ENCODE measurements at places on chromosomes 11 and 22.

GRCh38 chr11:32704261-32704660, 90.2 kb downstream of the CCDC73 start:
- no peak for DNase-seq
- no peak overlapping the region for H3K4me3 ChIP-seq
- no peaks in the 10 kb centered on the region for H3K4me1 ChIP-seq
- no peak overlapping the region for H3K27ac ChIP-seq

DNA sequence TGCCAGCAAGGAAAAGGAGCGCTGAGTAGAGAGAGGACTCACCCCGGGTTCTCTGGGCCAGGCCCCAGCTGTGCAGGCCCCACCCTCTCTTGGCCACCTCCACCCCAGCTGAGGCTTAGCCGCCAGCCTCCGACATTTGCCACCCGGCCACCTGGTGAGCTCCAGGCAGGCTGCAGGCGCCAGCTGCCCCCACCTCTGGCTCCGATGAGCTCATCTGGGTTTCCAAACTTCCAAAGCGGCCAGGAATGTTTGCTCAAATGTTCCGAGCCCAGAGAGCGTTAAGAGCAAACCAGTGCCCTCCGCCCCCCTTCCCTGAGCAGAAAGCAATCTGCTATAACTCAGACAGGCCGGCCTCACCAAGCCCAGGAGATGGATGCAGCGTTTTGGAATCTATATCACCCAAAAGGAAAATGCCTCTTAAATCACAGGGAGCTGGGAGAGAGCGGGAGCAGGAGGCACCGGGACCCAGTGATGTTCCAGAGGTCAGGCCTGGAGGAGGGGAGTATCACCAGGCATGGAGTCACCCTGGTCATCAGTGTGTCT, 9.1 kb upstream of the MN1 start:
- H3K4me1 ChIP-seq = no peaks in the 10 kb centered on the region
- no peak overlapping the region for H3K27ac ChIP-seq
- peaks cover 3% of the 10 kb centered on the region for H3K36me3 ChIP-seq
- DNase-seq = no peak

DNA sequence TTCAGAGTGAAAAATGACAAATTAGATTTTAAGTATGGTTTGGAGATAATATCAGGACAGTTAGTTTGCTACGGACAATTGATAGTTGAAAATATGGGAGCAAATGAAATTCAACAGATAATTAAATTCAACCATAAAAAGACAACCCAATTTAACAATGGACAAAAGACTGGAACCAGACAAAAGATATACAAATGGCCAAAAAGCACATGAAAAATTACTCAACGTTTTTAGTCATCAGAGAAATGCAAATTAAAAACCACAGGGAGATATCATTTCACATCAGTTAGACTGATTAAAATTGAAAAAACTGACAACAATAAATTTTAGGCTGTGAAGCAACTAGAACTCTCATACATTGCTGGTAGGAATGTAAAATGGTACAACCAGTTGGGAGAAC, 27.2 kb downstream of the SIK2 start:
- H3K4me1 ChIP-seq = peaks cover 22% of the 10 kb centered on the region
- H3K27me3 ChIP-seq = no peaks in the 10 kb centered on the region
- no peak overlapping the region for H3K4me3 ChIP-seq
- DNase-seq = no peak
- H3K27ac ChIP-seq = no peak overlapping the region

DNA sequence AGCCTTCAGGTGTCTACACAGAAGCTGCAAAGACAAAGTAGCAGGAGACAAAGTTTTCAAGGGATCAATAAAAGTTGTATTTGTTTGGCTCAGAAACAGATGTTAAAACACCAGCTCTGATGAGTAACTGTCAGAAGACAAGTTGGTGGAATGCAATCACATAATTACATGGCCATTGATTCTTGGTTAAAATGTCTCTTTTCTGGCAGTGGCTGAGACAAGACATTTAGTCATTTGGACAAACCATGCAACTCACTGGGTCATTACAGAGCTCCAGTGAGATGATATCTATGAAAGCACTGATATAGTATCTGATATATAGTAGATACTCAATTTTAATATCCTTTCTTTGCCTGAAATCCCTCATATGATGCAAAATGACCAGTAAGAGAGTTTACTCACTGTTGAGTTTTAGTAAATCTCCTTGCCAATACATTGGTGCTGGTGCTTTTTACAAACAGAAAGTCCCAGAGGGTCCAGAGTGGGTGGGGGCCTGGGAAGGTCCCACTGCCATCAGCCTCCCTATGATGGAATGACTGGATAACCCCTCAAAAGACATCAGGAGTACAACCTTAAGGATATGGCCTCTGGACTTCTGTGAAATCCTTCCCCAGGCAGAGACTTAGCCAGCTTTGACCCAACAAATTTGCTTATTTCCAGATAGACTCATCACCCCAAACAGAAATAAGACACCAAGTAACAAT, 95.0 kb downstream of the SLC1A2 start:
- H3K27me3 ChIP-seq = no peaks in the 10 kb centered on the region
- no peak for DNase-seq
- H3K27ac ChIP-seq = no peak overlapping the region
- peaks cover 2% of the 10 kb centered on the region for H3K36me3 ChIP-seq
- H3K4me3 ChIP-seq = no peak overlapping the region

GRCh38 chr22:44311855-44312170, 938 bp downstream of the SHISAL1 start:
- no peaks in the 10 kb centered on the region for H3K4me1 ChIP-seq
- H3K27me3 ChIP-seq = peaks cover 8% of the 10 kb centered on the region
- no peak overlapping the region for H3K4me3 ChIP-seq
- H3K27ac ChIP-seq = no peak overlapping the region
- H3K36me3 ChIP-seq = no peaks in the 10 kb centered on the region

- H3K4me3 ChIP-seq = no peak overlapping the region
- H3K4me1 ChIP-seq = no peaks in the 10 kb centered on the region
- H3K27ac ChIP-seq = no peak overlapping the region
- no peak for DNase-seq
- H3K27me3 ChIP-seq = no peaks in the 10 kb centered on the region
These were observed 172.8 kb downstream of the FAM181B start for GRCh38 chr11:82560836-82561235.

DNA sequence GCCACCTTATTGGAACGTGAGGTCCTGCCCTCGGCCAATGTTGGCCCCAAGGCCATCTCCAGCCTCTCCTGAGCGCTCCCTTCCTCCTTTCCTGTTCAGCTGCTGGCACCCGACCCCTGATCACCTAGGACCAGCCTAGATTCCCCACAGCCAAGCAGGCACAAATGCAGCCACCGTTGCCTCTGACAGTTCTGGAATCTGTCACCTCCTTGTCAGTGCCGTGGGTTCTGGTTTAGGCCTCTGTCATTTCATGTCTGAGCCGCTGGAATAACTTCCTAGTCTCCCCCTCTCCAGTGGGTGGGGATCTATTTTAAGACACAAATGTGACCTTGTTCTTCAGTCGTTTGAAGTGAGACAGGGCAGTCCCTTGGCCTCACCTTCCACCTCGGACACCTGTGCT, 29.7 kb downstream of the FADS3 start:
- H3K4me3 ChIP-seq = no peak overlapping the region
- peaks cover 2% of the 10 kb centered on the region for H3K4me1 ChIP-seq
- no peaks in the 10 kb centered on the region for H3K27me3 ChIP-seq
- no peak overlapping the region for H3K27ac ChIP-seq
- DNase-seq = no peak

DNA sequence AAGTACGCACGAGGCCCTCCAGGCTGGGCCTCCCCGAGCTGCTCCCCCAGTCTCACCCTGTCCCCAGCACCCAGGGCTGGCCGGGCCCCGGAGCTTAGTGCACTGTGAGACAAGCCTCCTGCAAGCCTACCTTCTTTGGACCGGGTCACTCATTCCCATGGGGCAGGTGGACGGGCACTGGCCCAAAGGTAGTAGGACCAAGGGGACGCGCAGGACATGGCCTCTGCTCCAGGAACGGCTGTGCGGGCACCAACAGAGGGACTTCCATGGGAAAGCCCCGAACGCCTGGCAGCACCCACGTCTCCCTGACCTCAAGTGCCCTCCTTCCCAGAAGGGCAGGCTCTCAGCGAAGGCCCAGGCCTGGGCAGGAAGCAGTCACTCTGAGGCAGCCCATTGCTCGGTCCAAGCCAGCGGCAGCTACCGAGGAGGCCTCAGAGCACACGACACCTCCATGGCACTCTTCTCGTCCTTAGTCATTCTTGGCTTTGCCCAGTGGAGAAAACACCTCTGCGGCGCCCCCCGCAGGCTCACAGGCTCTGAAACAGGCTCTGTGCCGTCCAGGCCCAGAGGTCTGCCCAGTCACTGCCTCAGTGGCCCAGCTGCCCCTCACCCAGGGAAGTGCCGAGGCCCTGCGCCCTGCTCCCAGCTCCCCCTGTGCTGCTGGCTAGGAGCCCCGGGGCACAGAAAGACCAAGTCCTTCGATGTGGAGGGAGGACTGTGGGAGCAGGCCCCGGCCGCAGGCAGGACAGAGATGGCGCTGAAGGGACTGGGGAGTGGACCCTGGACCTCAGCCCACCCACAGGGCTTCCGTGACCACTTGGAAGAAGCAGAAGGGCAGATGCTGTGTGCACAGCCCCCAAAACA, 3.8 kb downstream of the MOB2 start:
- peaks cover 3% of the 10 kb centered on the region for H3K36me3 ChIP-seq
- peak overlapping the region; percentile 53 for H3K27ac ChIP-seq
- H3K4me3 ChIP-seq = no peak overlapping the region
- no peak for DNase-seq
- no peaks in the 10 kb centered on the region for H3K27me3 ChIP-seq

DNA sequence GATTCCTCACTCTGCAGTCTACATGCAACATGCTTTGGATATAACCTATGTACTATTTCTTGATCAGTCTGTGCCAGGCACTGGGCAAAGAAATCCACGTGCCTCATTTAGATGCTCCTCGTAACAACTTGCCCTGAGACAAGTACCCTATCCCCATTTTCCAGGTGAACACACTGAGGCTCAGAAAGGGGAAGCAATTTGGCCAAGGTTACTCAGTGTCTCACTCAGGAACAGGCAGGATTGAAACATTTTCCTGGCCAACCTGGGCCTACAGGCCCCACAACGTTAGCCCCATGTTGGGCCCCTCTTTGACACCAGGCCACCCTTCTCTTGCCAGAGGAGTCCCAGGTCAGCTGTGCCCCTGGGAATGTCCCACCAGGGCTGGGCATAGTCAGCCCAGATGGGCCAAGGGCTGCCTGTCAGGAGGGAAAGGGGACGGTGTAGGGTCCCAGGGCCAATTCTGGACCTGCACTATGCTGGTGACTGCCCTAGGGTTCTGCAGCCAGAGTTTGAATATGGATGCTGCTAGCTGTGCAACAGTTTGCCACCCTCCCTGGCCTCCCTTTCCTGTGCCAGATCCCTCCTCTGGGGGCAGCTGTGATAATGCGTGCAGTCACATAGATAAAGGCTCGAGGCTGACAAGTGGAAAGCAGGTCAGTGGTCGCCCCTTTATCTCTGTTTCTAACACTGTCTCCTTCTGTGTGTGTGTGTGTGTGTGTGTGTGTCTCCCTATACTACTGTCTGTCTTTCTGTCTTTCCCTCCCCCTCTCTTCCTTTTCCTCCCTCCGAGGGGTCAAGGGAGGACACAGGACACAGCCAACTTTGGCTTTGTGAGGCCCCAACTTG, 10.4 kb upstream of the EMID1 start:
- no peak for DNase-seq
- H3K4me3 ChIP-seq = no peak overlapping the region
- H3K36me3 ChIP-seq = peaks cover 3% of the 10 kb centered on the region
- no peak overlapping the region for H3K27ac ChIP-seq
- H3K4me1 ChIP-seq = peaks cover 2% of the 10 kb centered on the region
- peaks cover 21% of the 10 kb centered on the region for H3K27me3 ChIP-seq

DNA sequence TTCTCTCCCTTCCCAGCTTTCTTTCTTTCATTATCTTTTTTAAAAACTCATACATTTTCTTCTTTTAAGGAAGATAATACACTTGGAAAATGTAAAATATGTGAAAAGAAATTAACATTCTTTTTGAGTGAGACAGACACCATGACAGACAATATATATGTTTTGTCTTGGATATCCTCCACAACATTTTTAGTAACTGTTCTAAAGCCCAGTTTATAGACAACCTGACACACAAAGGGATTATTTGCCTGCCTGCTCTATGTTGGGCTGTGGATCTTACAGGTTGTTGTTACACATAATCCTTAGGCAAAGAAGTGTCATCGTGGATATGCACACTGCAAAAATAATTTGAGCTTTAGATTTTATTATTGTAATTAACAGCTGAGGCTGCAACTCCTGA, 301.4 kb upstream of the PDGFD start:
- H3K4me3 ChIP-seq = no peak overlapping the region
- H3K4me1 ChIP-seq = no peaks in the 10 kb centered on the region
- H3K27me3 ChIP-seq = no peaks in the 10 kb centered on the region
- no peak overlapping the region for H3K27ac ChIP-seq
- no peak for DNase-seq

- H3K27me3 ChIP-seq = peaks cover 15% of the 10 kb centered on the region
- H3K27ac ChIP-seq = no peak overlapping the region
- no peak for DNase-seq
- H3K4me3 ChIP-seq = no peak overlapping the region
- H3K4me1 ChIP-seq = peaks cover 7% of the 10 kb centered on the region
- H3K36me3 ChIP-seq = peaks cover 2% of the 10 kb centered on the region
These were observed 54.5 kb downstream of the RPS6KA4 start for GRCh38 chr11:64413417-64413816.

- no peaks in the 10 kb centered on the region for H3K36me3 ChIP-seq
- no peak overlapping the region for H3K4me3 ChIP-seq
- DNase-seq = no peak
These were observed 67.9 kb downstream of the DCUN1D5 start for GRCh38 chr11:103024086-103024485.

GRCh38 chr22:19516378-19517170, 7.6 kb downstream of the CLDN5 start:
- no peak for DNase-seq
- no peaks in the 10 kb centered on the region for H3K27me3 ChIP-seq
- H3K4me3 ChIP-seq = no peak overlapping the region

DNA sequence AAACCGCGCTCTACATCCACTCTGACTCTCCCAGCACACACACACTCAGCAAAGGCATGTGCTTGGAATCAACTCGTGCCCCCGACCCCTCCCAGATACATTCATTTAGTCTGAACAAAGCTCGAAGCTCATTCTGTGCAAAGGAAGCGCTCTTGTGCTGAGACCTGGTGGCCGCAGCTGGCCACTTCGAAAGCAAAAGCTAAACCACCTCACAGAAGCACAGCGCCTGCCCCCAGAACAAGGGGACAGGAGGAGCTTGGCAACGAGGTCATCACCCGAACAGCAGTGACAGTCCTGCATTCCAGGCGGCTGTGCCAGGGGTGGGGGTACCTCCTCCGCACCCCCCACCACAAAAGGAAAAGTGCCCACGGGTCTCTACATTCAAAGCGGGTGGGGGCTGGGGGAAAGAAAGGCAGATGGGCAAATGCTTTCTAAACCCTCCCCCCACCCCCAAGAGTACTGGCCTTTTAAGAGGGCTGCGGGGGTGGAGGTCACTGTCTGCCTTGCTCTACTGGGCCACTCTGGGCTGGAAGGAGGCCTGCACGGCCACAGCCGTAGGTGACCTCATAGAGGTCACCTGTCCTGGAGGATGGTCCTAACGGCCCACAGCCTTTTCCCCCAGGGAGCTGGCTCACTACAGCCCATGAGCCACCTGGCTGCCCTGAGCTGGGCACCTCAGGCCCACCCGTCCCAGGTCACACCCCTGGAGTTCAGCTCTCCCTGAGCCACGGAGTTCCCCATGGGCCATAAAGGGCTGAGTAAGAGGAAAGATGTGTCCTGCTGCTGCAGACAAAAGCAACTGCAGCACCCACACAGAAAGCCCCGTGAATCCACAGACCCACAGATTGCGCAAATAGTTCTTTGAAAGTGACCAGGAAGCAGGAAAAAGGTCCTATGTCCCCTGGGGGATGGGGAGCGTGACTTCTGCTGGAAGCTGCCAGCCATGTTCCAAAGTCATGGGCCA, 21.3 kb downstream of the CBX7 start:
- peak overlapping the region; percentile 27 for H3K27ac ChIP-seq
- no peak for DNase-seq
- no peaks in the 10 kb centered on the region for H3K27me3 ChIP-seq
- peaks cover 2% of the 10 kb centered on the region for H3K36me3 ChIP-seq
- H3K4me3 ChIP-seq = no peak overlapping the region
- peaks cover 6% of the 10 kb centered on the region for H3K4me1 ChIP-seq

All from T-helper 17 cell (primary cell).